Stimulated activated CD4-positive, alpha-beta T cell treated with anti-CD3 and anti-CD28 coated beads, TNF-alpha, amount 100 ng/mL, for 4 hours (primary cell): ENCODE measurements at places on chromosomes 3 and 15.

DNA sequence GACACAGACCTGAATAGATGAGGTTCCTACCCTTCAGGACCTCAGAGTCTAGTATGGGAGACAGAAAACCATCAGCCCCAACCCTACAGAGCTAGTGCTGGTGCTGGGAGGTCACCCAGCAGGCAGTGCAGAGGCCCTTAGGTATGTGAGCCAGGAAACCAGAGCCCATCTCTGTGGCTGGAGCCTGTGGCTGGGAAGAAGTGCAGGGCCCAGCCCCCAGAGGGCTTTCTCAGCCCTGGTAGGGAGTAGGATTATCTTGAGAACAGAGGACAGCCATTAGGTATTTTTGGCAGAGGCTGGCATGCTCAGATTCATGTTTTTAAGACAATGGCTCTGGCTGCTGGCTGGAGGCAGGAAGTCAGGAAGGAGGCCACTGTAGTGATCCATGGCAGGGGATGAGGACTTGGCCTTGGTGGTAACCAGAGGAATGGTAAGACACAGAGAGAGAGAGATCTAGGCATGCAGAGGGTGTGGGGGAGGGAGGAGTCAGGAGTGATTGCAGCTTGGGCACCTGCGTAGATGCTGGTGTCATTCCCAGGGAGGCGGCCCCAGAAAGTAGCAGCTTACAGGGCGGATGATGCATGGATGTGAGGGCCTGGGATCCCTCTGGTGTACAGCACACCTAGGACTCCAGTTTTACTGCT is 220.9 kb upstream of the EIF1B start:
- DNase-seq: no peak

DNA sequence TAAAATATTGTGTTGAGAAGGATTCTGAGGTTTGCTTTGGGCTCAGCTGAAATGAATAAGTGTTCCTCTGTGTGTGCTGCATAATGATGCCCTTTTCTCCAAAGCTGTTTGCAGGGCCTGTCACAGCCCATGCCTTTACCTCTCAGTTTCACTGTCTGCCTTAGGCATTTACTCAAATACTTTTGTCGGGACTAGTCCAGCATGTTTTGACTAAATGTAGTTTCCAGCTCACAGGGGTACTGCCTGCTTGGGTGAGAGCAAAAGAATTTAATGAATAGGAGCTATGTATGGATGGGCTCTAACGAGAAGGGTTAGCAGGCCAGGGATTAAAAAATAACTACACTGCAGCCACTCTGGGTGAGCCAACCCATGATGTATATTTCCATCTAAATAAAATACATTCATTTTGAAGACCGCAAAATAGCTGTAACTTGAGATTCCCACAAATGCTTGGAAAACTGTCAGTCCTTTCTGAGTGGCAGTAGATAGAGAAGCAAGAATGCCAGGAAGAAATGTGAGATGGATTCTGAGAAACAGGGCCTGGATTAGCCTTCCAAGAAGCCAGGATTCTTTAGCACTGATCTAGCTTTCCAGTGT is 549.2 kb upstream of the TBL1XR1 start:
- DNase-seq: no peak

DNA sequence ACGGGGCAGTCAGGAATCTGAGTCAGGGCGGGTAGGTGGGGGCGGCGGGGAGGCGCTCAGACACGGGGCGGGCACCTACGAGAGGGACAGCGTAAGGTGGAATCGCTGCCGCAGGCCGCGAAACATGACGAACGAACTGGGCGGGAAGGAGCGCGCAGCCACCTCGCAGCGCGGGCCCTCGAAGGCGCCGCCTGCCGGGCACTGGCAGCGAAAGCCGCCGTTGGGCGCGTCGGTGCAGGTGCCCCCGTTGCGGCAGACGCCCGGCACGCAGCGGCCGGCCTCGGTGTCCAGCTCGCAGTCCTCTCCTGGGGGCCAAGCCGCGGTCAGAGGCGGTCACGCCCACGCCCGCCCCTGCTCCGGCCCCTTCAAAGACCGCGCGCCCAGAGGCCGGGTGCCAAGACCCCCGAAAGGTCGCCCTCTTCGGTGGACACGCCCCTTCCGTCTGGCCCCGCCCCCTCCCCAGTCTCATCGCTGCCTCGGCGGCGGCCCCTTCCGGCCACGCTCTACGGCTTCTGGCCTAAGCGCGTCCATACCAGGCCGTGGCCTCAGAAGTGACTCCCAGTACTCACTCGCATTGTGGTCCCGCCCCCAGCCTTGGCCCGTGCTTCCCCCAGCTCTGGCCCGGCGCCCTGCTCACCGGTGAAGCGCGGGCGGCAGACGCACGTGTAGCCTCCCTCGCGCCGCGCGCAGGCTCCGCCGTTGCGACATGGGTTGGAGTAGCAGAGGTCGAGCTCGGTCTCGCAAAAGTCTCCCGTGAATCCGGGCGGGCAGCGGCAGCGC is 6.4 kb downstream of the CELSR3 start:
- peak; percentile 77 for DNase-seq

DNA sequence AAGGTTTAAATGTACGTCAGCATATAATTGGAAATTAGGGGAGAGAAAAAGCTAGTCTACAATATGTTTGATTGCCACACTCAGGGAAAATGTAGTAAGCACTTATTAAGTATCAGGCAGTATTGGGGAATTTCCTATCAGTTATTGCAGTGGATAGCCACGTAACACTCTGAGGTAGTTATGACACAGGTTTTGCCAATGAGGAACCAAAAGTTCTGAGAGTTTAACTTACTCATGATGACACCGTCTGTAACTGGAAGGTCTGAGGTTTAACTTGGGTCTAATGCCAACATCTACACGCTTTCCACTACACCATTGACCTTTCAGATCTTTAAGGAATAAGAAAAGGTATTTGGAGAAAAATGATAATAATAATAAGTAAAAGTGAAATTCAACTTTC is 89.5 kb downstream of the ZMAT3 start:
- no peak for DNase-seq

GRCh38 chr3:126200534-126200933 is 20.1 kb upstream of the ALDH1L1 start:
- DNase-seq: no peak
